CD4-positive, alpha-beta T cell treated with Interleukin-12 subunit alpha and Interleukin-12 subunit beta, for 1 hour (primary cell): ENCODE measurements at places on chromosomes 16 and 17.

DNA sequence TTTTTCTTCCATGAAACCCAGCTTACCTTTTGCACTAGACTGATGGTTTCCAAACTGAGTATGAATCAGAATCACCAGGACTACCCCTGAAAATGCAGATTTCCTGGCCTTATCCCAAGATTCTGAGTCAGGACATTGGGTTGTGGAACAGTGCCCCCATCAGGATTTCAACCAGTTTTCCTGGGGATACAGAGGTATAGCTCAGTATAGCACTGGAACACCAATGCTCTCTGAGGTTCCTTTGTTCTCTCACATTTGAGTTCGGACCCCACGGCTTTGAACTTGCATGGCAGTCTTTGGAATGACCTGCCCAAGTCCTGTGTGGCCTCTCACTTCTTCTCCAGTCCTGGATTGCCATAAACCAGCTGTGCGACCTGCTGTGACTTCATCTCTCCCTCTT lies 12.8 kb upstream of the CCL8 start:
- DNase-seq = no peak

DNA sequence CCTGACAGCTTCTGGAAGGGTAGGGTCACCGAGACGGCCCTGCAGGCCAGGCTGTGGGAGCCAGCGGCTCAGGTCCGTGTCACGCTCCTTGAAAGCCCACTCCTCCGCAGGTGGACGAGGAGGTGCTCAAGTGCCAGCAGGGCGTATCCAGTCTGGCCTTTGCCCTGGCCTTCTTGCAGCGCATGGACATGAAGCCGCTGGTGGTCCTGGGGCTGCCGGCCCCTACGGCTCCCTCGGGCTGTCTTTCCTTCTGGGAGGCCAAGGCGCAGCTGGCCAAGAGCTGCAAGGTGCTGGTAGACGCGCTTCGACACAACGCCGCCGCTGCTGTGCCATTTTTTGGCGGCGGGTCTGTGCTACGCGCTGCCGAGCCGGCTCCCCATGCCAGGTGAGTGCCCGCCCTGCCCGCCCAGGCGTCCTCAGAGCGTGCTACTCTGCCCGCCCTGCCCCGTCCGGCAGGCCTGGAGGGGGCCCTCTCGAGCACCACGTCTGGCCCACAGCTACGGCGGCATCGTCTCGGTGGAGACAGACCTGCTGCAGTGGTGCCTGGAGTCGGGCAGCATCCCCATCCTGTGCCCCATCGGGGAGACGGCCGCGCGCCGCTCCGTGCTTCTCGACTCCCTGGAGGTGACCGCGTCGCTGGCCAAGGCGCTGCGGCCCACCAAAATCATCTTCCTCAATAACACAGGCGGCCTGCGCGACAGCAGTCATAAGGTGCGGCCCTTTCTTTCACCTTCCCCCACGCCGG lies 1.3 kb downstream of the NAGS start:
- peak; percentile 41 for DNase-seq

GRCh38 chr17:61634942-61635538 lies 44.0 kb upstream of the NACA2 start:
- no peak for DNase-seq

DNA sequence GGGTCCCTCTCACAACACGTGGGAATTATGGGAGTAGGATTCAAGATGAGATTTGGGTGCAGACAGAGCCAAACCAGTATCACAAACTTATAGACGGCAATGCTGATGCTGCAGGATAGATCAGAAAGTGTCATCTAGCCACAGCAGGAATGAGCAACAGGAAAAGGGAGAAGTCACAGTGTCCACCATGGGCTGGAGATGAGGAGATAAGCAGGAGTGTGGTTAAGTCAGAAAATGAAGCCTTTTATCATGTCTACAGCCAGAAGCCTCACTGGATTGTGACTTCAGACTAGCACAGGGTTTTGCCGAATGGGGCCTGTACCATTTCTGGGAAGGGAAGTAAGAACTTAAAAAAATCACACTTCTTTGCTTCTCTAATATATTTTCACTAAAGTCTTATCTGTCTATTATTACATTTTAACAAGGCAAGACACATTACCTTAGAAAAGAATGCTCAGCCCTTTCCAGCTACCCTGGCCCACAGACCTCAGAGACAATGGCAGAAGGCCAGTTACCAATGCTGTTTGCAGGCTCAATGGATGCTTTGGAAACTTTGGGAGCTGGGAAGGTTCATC lies 490.2 kb upstream of the SALL1 start:
- DNase-seq = no peak

GRCh38 chr16:64545768-64546167 lies 576.1 kb downstream of the CDH11 start:
- DNase-seq = no peak

DNA sequence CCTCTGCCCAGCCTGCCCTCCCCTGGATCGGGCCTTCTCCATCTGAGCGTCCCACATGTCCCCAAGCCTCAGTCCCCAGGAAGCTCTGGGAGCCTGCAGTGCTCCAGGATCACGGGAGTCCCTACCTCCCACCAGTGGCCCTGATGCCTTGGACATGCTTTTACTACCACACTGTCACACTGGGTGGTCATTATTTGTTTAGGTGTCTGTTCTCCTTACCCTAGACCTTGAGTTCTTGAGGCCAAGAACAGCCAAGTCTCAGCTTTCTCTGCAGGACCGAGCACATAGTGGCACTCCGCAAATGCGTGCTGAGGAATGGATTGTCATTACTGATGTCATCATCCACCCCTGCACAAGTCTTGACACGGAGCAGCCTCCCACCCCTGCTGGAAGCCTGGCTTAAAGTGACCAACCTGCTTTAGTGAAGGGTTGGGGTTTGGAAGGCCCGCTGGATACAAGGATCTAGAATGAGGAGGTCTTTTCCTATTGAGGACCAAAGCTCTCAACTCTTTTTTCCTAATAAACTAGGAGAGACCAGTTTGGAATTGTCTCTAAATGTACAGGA lies 132.9 kb upstream of the CRHR1 start:
- DNase-seq = no peak

GRCh38 chr17:8122422-8122923 lies 1.4 kb downstream of the HES7 start:
- no peak for DNase-seq

DNA sequence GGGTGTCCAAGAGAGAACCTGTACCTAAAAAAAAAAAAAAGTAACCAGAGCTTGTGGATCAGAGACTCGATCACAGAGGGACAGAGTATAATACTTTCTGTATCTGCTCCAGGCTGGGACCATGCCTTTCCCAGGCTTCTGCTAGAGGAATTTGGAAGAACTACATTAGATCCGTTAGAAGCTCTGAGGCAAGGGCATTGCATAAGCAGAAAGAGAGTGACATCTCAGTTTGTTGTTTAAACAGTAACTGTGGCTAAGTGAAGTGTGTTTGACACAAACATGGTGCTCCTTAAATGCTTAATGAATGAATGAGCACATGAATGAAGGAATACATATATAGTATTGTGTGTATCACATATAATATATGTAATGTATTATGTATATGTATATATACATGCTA lies 131.2 kb downstream of the HS3ST3B1 start:
- no peak for DNase-seq

DNA sequence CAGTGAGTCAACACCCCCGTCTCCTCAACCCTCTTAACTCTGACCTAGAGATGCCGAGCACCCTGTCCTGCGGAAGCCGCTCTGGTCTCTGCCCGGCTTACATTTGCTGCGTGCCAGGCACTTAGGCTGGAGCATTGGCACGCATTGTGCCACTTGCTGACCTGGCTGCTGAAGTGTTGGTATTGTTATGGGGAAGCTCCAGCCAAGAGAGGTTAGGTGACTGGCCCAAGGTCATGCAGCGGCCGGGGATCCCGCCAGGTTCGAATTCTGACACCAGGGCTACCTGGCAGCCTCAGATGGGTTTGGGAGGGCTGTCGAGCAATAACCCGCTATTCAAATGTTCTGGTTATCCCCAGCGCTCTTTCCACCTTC lies 5.0 kb upstream of the HSD17B1 start:
- DNase-seq = no peak

DNA sequence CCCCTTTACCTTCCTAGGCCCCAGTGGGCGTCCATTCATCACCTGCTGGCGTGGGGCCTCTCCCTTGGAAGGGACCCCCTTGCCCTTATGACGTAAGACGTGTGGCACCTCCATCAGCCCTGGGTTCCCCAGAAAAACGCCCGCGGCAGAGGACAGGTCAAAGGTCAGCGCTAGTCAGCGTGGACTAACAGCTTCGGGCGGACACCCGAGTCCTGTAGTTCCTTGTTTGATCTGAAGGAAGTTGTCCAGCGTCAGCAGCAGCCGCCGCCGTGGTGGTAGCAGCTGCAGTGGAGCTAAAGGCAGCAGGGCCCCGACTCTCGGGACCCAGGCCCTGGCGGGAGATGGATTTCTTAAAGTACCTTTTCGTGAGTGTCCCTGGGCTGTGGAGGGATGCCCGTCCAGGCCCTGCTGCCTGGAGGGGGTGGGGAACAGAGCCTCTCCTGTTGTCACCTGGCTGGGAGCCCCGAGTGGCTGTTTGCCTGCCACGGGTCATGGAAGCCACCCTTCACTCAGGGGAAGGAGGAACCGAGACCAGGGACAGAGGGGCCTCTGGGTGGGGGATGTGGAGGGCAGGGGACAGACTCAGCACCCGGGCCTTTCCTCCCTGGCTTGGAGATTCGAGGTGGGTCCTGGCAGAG lies 123.6 kb downstream of the OR1D5 start:
- no peak for DNase-seq

GRCh38 chr16:68366062-68366461 lies 55.2 kb downstream of the PRMT7 start:
- no peak for DNase-seq

GRCh38 chr17:33679595-33679994 lies 386.5 kb upstream of the ASIC2 start:
- DNase-seq = no peak

- no peak for DNase-seq
Observed at GRCh38 chr16:31351246-31351941, 3.6 kb upstream of the ITGAX start.

DNA sequence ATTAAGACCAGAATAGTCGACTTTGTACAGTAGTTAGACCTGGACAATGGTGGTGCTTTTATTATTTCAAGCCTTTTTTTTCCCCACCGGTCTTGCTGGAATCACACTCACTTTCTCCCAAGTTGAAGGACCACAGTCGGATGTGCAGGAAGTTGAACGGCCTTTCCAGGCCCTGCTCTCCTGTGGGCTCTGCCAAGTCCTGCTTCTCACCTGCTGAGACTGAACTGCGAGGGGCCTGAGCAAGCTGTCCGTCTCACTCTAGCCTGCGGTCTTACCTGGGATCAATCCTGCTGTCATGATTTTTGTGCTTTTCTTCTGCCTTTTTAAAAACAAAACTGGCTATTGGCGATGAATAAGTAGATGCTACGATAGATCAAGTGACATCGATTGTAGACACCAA lies 1.3 kb downstream of the TLCD3A start:
- no peak for DNase-seq

DNA sequence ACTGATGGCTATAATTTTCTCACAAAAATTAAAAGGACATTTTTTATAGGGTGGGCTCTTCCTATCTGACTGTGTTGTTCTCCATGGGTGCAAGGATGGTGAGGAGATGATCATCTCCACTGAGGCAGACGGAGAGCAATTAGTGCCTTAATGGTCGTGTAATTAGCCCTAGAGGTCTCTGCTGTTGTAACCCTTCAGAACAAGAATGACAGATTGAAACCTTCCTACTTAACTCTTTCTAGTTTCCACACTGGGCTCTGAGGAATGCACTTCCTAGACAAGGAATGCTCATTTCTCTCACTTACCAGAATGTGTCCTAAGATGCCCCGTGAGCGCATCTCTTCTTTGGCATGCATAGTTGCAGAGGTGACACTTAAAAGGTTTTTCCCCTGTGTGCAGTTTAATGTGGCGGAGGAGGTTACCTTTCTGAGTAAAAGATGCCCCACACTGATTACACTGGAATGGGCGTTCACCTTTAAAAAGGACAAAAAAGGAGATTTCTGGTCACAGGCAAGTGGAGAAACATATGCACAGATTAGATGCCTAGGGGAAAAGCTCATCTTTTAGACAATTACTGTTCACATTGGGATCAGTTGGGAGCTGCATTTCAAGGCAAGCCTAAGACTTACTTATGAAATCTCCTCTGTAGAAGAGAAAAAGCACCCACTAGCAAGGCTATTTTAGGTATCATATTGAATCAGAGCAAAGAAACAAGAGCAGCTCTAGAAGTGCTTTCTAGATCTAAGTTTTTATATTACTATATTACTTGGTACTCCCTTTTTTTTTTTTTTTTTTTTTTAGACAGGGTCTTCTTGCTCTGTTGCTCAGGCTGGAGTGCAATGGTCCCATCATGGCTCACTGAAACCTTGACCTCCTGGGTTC lies 53.6 kb downstream of the GRB7 start:
- DNase-seq = peak; percentile 61

- no peak for DNase-seq
Observed at GRCh38 chr17:60563743-60564142, 36.2 kb upstream of the PPM1D start.

GRCh38 chr17:37725021-37725595 lies 19.8 kb downstream of the HNF1B start:
- no peak for DNase-seq

DNA sequence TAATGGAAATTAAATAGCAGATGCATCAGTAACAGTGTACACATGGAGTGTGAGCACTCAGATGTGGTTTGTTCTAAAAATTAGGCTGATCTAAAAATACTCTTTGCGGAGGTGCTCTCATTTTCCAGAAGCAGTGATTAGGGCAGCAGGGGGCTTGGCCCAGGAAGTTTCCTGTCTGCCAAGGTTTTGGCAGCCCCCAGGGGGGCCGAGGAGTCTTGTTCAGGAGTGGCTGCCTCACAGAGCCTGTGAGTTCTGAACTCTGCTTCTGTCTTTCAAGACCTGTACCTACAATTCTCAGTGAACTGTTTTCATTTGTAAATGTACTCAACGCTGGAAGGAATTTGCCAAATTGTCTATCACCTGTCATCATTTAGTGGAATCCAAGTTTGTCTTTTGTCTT lies 388.4 kb upstream of the CDH11 start:
- no peak for DNase-seq

- peak; percentile 68 for DNase-seq
Observed at GRCh38 chr16:2969545-2970521, 685 bp downstream of the PAQR4 start.

DNA sequence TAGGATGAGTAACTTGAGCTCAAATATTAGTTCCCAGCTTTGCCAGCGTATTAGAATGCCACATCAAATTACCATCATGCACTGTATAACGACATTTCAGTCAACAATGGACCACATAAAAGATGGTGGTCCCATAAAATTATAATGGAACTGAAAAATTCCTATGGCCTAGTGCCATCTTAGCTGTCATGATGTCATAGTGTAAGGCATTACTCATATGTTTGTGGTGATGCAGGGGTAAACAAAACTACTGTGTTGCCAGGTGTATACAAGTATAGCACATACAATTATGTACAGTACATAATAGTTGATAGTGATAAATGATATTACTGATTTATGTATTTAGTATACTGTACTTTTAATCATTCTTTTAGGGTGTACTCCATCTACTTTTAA lies 54.4 kb upstream of the NETO2 start:
- DNase-seq = no peak

- no peak for DNase-seq
Observed at GRCh38 chr16:67636713-67637112, 8.2 kb upstream of the CARMIL2 start.
